Adipocyte (in vitro differentiated cells): ENCODE measurements at places on chromosomes 4 and X.

DNA sequence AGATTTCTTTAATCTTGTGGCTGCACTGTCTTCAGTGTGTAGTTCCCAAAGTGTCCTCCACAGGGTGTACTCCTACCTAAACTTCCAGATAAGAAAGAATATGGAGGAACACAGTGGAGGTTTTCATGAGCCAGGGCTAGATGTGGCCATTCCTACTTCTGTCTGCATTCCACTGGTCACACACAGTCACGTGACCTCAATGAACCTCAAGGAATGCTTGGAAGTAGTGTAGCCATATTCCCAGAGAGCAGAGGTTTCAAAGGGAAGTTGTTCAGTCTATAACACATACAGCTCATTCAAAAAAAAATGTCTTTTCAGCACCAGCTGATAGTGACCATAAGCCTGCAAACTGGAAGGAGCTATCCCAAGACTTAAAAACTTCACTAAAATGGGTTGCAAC lies 53.6 kb downstream of the ASB9 start:
- no peak for DNase-seq

- DNase-seq, result no peak
Observed at GRCh38 chrX:124231451-124231759, 101.1 kb upstream of the TEX13D start.

- no peak for DNase-seq
Observed at GRCh38 chr4:1725521-1725920, 4.2 kb downstream of the TACC3 start.

DNA sequence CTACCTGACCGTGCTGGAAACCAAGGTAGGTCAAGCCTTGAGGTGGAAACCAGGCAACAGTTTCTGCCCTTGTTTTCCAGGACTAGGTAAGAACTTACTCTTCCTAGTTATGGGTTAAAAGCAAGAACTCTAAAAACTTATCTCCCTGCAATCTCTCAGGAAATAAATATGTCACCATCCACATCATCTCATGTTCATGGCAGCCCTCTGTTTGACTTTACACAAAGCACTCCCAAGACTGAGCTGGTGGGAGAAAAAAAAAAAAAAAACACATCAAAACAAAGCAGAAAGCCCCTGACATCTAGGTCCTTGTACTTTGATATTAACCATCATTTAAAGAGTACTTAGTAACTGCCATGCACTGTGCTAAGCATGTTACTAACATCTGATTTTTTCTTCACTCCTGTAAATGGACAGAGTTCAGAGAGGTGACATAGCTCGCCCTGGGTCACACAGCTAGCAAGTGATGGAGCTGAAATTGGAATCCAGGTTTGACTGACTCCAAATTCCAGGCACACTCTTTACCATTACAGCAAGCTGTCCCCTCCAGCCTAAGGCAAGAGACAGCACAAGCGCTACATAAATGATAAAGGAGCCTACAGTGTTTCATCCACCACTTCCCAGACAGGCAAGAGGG lies 102.8 kb upstream of the NOCT start:
- DNase-seq, result no peak

DNA sequence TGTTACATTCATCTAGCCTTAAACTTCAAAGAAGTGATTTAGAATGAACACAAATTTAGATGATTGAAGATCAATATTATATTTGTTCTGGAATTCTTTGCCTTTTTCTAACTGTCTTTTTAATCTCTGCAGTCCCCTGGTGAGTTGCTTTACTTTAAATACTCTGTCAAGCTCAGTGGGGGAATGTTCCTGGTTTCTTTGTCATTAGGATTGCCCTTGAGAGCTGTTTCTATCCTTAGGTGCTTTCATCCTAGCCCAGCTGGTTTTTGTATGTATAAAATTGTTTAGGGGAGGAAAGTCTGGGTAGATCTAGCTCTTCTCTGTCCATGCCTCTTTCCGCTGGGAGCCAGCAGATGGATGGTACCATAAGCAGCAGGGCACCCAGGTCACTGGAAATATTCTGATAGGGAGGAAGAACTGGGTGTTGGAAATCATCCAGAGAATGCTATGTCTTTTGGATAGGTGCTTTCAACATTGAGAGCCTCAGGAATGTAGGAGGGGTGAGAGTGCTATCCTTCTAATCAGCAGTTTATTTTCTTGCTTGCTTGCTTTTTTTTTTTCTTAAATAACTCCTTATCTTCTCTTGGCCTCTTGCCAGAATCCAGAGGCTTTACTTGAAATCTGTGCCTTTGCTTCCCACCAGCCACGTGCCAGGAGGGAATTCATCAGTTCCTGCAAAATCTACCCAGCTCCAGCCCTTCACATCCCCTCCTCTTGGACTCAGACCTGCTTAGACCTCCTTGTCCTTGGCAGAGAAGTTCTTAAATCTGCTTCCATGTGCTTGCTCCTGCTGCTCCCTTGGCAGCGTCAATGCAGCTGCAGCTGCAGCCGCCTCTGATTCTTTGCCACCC lies 215.3 kb upstream of the ANXA3 start:
- DNase-seq, result peak; percentile 24

DNA sequence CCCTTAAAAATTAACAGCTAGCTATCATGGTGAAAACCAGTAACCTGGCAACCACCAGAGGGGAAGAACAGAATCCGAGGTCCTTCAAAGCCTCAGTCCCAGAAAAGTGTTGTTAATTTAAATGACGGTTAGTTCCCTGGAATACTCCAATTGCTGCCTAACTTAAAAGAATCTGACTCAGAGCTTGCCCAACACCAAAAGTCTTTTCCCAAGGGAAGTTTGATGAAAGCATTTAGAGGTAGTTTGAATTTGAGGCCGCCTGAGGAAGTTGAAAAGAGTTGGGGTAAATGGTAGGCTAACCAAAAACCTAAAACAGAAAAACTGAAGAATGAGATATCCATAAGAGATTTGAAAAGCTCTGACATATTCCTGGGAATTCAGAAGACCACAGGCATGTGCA lies 46.6 kb downstream of the IL13RA2 start:
- peak; percentile 17 for DNase-seq

GRCh38 chr4:78734441-78735162 lies 41.5 kb upstream of the BMP2K start:
- DNase-seq, result peak; percentile 0

DNA sequence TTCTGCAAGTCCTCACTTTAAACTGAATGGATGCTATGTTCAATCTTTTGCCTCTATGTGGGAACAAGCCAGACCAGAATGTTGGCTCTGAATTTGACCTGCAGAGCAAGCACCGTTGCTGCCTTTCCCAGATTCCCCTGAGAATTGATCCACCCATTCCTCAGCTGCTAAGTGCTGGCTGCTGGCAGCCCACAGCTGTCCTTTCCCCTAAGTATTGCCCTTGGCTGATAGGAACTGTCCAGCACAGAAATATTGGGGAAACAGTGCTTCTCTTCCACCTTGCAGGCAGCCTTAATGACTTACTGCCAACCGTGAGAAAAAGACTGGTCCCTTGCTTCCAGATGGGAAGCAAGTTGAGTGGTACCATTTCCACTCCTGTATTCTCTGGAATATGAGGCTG lies 475.9 kb downstream of the PDHA2 start:
- DNase-seq, result peak; percentile 4

- no peak for DNase-seq
Observed at GRCh38 chr4:2259036-2259540, 2.8 kb downstream of the MXD4 start.

DNA sequence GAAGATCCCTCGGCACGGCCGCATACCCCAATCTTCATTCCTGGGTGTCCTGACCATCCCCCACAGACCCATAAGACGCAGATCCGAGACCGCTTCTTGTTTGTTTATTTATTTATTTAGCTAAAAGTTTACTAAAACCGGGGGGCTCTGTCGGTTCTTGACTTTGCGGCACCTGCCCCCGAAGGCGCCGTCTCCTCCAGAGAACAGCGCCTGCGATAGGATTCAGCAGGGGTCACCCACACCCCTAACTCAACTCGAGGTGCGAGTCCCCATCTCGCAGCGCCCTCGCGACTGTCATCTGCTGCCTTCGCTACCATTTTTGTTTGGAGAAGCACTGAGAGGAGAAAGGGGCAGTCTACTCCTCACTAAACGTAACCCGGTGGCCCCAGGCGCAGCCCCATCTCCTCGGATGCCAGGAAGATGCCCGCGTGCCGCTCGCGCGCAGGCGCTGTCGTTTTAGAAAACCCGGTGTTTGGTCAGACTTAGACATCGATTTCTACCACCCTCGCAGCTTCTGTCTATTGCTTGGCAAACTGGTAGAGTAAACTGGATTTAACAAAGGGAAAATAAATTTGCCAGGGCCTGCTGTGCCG lies 18.9 kb upstream of the GPR101 start:
- no peak for DNase-seq

DNA sequence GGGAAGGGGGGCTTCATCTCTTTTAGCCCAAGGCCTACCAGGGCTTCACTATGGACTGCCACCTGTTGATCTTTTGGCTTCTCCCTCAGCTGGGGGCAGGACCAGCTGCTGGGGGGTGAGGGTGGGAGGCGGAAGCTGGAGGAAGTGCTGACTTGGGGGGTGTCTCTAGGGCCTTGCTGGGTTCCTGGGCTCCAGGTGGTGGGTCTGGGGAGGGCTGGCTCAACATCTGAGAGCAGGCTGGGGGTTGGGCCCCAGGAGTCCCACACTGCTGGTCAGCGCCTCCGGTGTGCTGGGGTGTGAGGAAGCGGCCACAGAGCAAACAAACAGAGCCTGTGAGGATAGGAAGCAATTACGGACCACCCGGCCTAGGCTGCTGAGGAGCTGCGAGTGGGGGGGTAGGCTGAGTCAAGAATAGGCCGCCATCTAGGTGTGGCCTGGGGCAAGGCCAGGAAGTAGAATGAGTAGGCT lies 85.7 kb downstream of the EFNB1 start:
- DNase-seq, result no peak

DNA sequence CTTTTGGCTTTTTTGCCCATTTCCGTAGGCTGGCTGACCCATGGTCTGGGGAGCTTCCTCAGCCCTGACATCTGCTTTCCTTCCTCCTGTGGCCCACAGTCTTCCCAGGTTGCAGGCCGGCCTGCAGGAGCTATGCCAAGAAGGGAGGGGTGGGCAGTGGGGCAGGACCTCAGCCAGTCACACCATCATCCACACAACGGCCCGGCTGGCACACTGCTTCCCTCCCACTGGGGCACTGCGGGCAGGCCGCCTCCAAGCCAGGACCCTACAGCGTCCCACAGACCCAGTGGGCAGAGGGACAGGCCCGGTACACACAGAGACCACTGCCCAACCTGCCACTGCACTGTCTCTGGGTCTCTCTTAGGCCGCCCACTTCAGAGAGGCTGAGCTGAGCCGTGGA lies 38.0 kb downstream of the CTBP1 start:
- no peak for DNase-seq

- DNase-seq, result no peak
Observed at GRCh38 chr4:57048590-57049304, 61.4 kb downstream of the IGFBP7 start.

GRCh38 chrX:55033429-55033828 lies 2.7 kb upstream of the ALAS2 start:
- DNase-seq, result no peak

DNA sequence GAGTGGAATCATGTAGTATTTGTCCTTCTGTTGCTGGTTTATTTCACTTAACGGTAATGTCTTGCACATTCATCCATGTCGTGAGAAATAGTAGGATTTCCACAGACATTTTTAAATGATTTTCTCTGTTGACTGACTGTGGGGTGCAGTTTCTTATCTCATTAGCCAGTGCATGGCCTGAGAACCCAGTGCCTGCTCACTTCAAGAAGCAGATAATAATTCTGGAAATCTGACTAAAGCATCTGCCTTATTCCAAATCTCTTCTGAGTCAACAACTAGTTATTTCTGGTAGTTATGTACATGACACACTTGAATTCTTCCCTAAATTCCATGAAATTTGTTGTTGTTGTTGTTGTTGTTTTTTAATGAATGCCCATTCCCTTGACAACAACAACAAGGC lies 77.6 kb downstream of the NPFFR2 start:
- no peak for DNase-seq

- no peak for DNase-seq
Observed at GRCh38 chrX:21225643-21226042, 148.6 kb upstream of the CNKSR2 start.

DNA sequence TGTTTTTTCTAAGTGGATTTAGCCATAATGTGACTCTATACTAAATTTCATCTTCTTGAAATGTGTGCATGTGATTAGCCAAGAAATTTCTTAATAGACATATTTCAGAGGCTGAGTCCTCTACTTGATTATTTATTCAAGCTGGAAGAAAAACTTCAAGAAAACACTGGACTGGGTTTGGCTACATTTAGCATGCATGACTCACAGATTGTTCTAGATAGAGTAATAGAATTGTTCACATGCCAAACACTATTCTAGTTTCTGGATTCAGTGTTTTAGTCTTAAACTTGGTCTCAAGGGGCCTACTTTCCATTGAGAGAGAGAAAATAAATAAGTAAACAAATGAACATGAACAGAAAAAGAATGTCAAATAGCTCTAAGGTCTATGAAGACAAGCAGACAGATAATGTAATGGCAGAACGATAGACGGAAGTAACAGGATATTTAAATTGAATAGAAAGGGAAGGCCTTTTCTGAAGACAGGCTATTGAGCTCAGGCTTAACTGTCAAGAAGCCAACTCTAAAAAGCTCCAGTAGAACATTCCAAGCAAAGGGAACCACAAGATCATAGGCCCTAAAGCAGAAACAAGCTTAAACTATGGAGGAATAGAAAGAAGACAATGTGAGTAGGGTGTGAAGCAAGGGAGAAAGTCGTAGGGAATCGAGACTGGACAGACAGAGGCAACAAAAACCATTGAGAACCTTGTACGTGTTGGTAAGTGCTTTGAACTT lies 104.6 kb downstream of the TMEM144 start:
- peak; percentile 97 for DNase-seq

GRCh38 chr4:73309211-73309610 lies 50.6 kb upstream of the ANKRD17 start:
- DNase-seq, result peak; percentile 63
